Stimulated activated CD4-positive, alpha-beta T cell treated with anti-CD3 and anti-CD28 coated beads, Interleukin-2, amount 100 ng/mL, for 48 hours (primary cell): ENCODE measurements at places on chromosomes 4 and X.

DNA sequence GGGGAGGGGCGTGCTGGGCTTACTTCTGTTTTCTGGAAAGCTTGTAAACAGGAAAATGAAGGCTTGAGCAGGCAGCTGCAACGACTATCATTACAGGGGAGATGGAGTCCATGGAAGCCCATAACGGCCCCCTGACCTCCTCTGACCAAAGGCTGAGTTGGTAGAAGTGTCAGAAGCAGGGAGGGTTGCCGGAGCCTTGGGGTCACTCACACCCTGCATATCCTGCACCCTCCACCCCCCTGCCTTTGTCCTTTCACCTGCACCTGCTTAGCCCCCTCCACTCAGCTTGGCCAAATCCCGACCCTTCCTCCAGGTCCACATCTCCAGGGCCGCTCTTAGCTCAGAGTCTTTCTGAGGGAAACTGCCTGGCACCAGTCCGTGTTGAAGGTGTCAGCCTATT lies 12.5 kb upstream of the MSX1 start:
- no peak for DNase-seq

- DNase-seq = peak; percentile 46
Measured at GRCh38 chr4:140094438-140095420, 59.3 kb downstream of the MAML3 start.

GRCh38 chr4:925771-926500 lies 6.2 kb downstream of the GAK start:
- DNase-seq = no peak

DNA sequence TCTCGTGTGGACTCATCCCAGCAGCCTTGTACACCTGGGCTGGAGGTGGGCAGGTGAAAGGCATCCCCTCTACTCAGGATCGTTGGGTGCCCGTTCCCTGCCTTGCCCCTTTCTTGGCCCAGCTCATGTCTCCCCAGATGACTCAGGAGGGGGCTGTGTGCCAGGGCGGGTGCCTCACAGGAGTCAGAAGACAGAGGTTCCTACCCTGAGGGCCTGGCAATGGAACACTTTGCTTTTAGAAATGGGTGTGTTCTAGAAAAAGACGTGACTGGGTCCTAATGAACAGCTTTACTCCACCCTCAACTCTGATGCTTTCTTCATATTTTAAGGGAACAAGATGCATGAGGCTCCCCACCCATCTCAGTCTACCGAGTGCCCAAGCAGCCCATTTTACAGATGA lies 22.5 kb upstream of the TRIM2 start:
- DNase-seq = no peak

DNA sequence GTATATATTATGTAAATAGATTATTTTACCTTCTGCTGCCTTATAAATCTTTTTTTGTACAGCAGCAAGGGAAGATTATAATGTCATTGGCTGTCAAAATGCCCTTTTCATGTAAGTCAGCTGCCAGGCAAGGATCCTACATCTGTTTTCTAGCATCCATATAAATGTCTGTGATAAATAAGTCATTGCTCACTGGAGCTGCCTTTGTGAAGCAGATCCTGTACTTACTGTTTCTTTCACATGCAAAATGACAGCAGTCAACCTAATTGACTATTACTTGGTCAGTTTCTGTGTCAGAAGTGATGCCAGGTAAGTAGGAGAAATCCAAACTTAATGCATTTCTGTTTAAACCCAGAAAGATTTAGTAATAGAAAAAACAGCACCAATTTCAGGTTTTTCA lies 620.7 kb downstream of the RPA4 start:
- DNase-seq = no peak

DNA sequence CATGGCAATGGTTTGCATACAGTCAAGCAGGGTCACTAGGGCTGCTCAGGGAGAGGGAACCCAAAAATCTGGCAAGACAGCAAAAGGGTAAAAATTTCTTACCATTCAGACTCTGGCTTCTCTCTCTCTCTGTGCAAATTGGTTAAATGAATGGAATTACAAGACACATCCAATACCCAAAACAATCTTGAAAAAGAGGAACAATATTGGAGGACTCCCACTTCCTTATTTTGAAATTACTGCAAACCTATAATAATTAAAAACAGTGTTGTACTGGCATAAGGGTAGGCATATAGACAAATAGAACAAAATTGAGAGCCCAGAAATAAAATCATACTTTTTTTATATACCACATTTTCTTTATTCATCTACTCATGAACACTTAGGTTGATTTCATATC lies 24.1 kb downstream of the ETDA start:
- no peak for DNase-seq

GRCh38 chrX:49257074-49257790 lies 7.3 kb downstream of the FOXP3 start:
- DNase-seq = no peak

- DNase-seq = no peak
Measured at GRCh38 chr4:127505203-127505602, 127.6 kb upstream of the INTU start.
